Caudate nucleus (tissue), 63 donors: ENCODE measurements at places on chromosomes 5 and 9.

DNA sequence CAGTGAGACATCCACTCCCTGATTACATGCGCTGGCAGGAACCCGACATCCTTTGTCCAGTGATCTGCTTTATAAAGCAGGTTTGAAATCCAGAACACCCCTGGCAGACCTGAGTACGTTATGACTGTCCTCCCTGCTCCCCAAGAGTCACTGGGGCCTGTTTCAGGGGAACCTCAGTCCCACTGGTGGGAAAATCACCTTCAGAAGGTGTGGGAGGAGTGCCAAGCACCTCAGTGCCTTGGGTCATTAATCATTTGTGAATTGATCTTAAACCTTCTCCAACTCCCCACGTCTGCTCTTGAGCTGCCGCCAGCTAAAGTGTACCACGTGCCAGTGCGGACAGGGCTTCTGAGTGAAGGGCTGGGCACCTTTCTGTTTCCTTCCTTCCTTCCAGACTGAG, 16.2 kb downstream of the SLC6A3 start:
- no peak for DNase-seq

DNA sequence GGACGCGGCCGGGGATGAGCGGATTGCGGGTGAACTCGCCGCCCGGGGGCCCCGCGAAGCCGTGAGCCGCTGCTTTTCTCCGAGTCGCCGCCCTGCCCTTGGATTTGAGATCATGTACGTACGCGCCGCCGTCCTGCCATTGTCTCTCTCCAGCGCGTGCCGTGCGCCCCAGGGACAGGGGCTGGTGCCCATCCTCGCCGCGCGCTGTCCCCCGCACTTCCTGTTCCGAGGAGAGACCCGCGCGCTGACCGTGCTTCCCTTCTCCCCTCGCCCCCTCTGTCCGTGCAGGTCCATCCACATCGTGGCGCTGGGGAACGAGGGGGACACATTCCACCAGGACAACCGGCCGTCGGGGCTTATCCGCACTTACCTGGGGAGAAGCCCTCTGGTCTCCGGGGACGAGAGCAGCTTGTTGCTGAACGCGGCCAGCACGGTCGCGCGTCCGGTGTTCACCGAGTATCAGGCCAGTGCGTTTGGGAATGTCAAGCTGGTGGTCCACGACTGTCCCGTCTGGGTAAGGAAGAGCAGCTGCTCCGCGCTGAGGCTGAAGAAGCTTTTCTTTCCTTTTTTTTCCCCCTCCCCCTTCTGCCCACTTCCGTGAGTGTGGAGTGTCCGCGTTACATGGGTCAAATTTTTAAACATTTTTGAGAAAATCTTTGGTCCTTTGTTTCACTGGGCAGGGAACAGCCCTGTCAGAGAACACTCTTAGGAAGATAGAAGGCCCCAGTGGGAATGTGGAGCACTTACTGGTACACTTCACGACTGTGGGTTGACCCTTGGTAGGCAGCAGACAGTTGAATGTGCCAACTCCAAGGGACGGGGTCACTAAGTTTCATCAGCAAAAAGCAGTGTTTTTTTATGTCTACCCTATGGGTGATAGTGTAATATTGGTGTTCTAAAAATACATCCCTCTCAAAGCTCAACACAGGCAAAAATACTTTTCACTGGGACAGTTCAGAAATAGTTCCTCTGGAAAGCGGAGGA, 727 bp downstream of the RHOBTB3 start:
- peak; percentile 58 for DNase-seq

- no peak for DNase-seq
Measured at GRCh38 chr5:95633671-95634070, 12.9 kb upstream of the RFESD start.

DNA sequence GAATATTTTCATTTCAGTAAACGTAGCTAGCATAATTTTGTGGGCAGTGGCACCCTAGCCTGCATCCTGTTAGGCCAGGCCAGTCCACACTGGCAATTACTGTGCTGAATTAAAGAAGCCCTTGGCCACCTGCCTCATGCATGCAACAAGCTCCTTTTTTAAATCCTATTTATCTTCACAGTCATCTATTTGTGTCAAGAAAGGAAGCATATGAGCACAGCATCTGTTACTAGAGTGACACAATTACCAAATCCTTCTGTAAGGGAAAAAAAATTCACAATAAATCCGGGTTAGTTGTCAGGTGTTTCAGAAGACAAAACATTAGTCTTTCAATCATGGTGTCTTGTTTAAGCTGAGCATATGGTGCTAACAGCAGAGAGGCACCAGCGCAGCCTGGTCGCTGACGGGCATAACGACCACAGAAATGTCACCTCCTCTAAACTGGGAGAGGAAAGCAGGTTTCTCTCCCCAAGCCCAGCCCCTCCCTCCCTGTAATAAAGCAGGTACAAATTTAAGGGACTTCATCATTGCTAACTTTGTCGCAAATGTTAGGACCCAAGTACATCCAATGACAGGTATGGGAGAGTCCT, 520.6 kb downstream of the CTNND2 start:
- DNase-seq, result peak; percentile 70

DNA sequence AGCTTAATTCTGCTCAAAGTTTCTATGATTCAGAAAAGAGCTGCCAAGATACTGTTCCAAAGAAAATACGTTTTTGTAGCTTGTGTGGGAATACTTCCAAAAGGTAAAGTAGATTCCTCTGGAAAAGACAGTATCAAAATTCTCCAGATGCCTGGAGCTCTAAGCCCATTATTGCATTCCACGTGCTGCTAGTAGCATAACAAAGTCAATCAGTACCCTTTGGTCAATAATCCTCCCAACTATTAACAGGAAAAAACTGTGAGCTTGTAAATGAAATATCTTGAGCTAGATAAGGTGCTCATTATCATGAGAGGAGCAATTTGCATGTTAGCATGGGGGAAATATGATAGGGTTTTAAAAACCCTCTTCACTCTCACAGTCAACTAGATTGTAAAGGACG, 229.5 kb upstream of the TYRP1 start:
- no peak for DNase-seq

DNA sequence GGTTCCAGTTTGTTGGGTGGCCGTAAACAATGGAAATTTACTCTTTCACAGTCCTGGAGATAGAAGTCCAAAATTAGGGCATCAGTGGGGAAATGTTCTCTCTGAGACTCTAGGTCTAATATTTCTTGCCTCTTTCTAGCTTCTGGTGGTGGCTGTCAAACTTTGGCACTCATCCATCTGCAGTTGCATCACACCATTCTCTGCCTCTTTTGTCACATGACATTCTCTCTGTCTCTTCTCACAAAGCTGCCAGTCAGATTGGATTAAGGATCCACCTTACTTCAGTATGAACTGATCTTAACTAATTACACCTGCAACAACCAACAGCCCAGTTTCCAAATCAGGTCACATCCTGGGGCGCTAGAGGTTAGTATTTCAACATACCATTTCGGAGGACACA, 222.9 kb upstream of the FTMT start:
- no peak for DNase-seq

- DNase-seq, result no peak
Measured at GRCh38 chr9:108784998-108785397, 70.8 kb downstream of the ACTL7B start.

GRCh38 chr5:131259326-131259725, 4.5 kb upstream of the CDC42SE2 start:
- no peak for DNase-seq

- DNase-seq, result no peak
Measured at GRCh38 chr9:92467511-92467910, 14.8 kb downstream of the ASPN start.

DNA sequence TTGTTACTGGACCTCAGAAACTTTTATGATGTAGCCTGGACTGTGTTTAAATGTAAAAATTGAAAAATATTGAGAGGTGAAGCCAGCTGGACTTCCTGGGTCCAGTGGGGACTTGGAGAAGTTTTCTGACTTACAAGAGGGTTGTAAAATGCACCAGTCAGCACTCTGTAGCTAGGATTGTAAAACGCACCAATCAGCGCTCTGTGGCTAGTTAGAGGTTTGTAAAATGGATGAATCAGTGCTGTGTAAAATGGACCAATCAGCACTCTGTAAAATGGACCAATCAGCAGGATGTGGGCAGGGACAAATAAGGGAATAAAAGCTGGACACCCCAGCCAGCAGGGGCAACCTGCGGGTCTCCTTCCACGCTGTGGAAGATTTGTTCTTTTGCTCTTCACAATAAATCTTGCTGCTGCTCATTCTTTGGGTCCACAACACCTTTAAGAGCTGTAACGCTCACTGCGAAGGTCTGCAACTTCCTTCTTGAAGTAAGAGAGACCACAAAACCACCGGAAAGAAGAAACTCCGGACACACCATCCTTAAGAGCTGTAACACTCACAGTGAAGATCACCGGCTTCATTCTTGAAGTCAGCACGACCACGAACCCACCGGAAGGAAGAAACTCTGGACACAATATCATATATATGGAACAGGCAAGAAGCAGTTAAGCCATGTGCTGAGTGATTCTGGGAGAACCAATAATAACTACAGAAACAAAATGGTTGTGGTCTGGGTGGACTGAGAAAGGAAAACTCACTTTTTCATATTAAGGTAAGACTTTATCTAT, 201.3 kb downstream of the GABRG2 start:
- no peak for DNase-seq

DNA sequence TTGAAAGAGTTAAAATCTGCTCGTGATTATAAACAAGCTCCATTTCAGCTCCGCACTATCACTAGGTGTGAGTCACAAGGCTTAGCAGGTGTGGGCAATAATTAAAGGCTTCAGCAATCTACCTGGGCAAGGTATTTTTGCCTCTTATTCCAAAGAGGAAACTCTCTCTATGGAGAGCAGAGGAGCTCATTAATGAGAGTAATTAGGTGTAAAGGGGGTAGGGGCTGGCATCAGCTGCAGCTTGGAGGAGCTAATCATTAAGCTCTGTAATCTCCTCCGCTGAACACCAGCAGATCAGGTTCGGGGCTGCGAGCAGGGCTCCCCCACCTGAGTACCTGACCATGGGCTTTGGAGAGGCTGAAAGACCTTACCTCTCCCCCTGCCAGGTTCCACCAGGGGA, 129.2 kb downstream of the CRB2 start:
- no peak for DNase-seq

- no peak for DNase-seq
Measured at GRCh38 chr5:18067615-18068014, 433.4 kb downstream of the TAF11L14 start.

GRCh38 chr5:74326571-74327338, 313.8 kb downstream of the ENC1 start:
- no peak for DNase-seq

GRCh38 chr5:3118340-3118739, 366.9 kb upstream of the IRX2 start:
- no peak for DNase-seq

- no peak for DNase-seq
Measured at GRCh38 chr9:92686954-92687353, 17.0 kb upstream of the IPPK start.

GRCh38 chr5:86155796-86156195, 461.9 kb upstream of the COX7C start:
- no peak for DNase-seq

DNA sequence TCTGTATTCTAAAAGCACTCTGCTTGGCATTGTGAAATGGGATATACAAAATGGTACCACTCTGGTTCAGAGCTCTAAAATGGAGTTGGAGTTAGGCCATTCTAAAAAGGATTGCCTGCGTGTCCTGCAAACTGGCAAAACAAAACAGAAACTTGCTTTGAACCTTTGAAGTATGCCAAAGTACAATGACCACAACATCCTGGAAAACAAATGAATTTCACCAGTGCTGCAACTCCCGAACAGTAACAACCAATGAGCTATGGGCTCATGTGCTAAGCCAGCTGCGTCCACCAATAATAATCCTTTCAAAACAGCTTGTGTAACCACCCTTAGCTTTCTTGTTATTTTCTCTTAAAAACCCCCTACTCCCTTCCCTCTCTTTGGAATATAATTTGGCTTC, 88.4 kb upstream of the CXCL14 start:
- no peak for DNase-seq

- no peak for DNase-seq
Measured at GRCh38 chr5:122101636-122102285, 23.7 kb upstream of the LOX start.

DNA sequence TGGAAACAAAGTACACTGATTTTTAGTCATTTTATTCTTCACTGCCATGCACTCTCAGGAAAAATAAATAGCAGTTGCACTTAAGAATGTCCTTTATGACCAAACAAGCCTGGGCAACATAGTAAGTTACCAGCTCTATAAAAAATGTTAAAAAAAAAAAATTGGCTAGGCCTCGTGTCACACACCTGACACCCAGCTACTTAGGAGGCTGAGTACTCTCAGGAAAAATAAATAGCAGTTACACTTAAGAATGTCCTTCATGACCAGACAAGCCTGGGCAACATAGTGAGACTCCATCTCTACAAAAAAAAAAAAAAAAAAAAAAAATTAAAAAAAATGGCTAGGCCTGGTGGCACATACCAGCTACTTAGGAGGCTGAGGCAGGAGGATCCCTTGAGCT, 304.6 kb downstream of the SLCO4C1 start:
- no peak for DNase-seq

DNA sequence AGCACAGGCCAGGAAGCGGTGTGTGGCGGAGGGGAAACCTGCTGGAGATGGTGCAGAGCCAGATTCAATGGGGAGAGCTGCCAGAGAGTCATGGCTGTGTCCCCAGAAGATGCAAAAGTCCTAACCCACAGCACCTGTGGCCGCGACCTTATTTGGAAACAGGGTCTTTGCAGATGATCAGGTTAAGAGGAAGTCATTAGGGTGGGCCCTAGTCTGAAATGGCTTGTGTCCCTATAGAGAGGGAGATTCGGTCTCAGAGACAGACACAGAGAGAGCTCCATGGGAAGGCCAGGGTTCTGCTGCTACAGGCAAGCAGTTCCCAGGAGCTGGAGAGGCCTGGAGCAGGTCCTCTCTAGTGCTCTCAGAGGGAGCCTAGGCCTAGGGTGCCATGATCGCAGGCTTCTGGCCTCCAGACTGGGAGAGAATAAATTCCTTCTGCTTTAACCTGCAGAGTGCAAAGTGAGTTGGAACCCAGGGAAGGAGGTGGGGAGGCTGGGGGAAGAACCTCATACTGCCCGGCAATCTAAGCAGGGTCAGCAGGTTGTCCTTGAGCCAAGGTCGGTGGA, 1.9 kb upstream of the LPCAT1 start:
- DNase-seq, result no peak

- DNase-seq, result no peak
Measured at GRCh38 chr5:75526070-75526469, 14.4 kb downstream of the POLK start.

DNA sequence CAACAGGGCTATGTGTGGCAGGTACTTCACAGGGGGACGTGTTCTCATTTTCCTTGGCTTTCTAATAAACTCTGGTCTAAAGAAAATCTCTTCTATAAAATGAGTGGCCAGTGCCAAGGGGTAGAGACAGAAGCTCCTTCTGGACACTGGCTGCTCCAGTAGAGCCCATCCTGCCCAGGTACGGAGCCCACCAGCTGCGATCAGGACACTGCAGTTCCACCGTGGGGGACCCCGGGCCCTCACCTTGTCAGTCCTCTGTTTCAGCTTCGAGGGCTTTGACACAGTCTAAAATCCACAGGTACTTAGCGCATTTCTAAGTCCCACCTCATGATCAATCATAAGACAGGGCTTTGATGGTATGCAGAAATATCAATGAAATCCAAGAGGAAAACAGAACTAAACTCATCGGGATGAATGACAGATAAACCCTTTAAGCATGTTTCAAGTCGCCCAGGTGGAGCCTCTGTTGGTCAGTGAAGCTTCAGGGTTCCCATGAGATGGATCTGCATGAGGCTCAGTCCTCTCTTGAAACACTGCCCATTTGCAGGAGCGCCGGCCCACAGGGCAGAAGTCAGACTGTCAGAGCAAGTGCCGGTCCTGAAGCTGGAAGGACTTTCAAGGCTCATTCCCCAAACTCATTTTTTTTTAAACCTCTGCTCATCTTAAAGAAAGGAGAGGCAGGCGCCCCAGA, 20.3 kb upstream of the TERT start:
- DNase-seq, result no peak
